ENCODE measurements at places on chromosomes 2 and 18.

DNA sequence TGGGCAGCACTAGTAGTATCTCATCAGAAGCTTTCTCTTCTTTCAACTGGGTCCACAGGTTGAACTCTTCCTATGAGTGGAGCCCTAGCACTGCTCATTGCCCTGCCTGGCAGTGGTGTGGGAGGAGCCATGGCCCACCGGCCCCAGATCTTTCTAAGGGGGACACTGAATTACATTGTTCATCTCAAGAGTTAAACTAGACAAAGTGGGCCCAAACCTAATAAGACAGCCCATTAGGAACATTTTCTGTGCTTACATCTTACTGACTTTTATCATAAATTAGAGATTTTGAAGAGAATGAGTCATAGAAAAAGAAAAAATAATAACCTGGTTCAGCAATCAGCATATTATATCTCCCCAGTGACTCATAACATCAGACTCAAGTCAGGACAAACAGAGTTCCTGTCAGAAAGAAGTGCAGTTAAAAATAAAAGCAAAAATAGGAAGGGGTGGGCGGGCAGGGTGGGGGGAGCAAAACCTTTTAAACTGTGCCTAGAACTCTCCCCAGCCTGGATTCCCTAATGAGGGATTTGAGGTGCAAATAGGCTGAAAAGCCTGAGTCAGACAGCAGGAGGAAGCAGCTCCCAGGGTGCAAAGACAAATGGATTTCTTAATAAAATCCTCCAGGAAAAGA is 161.6 kb upstream of the TRIB2 start:
- no peak for DNase-seq

GRCh38 chr18:52764316-52764715 is 424.3 kb downstream of the DCC start:
- no peak for DNase-seq

GRCh38 chr2:233638836-233639235 is 2.6 kb downstream of the UGT1A10 start:
- no peak for DNase-seq

DNA sequence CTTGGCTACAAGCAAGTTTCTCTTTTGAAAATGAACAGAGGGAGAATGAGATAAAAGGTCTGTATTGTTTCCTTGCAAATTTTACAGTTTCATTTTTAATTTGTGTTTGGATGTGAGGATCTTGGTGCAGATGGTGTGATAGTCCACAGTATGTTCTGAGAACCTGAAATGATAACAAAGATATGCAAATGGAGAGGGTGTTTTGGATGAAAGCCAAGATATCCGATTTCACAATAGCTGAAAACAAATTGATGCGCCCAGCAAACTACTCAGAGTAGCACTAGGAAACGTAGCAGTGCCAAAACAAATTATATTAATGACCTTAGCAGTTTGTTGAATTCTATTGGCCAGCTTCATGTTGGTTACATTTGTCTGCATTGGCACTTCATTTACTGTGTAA is 683.5 kb downstream of the TMEM182 start:
- no peak for DNase-seq

- DNase-seq: no peak
These were observed 9.7 kb downstream of the E2F6 start for GRCh38 chr2:11456251-11456650.

DNA sequence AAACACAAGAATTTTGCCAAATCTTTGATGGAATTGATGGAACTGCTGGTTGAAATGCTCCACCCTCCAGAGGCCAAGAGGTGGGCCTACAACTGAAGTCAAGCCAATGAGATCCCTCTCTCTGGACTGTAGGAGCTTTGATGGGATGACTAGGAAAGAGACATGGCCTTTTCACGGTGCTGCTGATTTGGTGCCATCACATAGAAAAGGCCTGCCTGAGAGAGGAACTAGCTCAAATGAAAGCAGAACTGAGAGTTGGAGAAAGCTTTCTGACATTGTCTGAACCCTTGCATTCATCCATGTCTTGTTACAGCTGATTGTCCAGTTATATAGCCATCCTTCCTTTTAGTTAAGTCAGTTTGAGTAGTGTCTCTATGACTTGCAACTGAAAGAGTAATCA is 283.8 kb upstream of the LYPD1 start:
- no peak for DNase-seq

- no peak for DNase-seq
These were observed 3.1 kb downstream of the EGR4 start for GRCh38 chr2:73290049-73290839.

DNA sequence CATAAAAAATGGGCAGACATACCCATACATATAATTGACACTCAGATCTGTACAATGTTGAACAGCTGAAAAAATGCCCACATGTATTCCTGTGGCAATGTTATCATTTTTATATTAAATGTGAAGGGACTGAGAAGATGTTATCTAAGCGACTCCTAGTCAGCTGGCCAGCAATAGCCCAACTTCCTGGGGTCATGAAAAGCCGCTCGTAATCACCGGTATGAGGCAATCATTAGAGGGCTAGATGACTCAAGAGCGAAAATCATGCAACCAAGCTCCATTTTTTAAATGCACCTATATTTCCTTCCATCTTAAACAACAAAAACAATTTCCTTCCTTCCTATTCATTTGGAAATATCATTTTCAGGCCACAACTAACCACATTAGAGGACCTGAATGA is 274.6 kb upstream of the CCDC68 start:
- no peak for DNase-seq

- DNase-seq: no peak
These were observed 291.4 kb downstream of the THSD7B start for GRCh38 chr2:137056704-137057103.

DNA sequence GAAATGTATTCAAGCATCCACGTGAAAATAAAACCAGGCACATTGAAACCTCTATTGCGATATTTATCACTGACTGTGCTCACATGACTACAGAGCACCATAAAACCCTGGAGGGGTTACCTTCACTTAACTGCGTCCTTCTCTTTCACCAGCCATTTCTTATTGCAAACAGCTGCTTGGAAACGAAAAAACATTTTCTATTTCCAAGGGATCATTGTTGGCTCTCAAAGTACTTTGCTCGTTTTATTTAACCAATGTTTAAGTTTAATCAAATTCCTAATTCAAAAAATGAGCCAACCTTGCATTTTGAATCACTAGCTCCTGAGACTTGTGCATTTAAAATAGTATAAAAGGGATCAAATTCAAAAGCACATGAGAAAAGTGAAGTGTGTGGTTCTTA is 134.4 kb downstream of the OSR1 start:
- DNase-seq: no peak

GRCh38 chr2:164675687-164676086 is 54.4 kb upstream of the GRB14 start:
- no peak for DNase-seq

- no peak for DNase-seq
These were observed 1023.0 kb upstream of the ACVR2A start for GRCh38 chr2:146821836-146822316.

DNA sequence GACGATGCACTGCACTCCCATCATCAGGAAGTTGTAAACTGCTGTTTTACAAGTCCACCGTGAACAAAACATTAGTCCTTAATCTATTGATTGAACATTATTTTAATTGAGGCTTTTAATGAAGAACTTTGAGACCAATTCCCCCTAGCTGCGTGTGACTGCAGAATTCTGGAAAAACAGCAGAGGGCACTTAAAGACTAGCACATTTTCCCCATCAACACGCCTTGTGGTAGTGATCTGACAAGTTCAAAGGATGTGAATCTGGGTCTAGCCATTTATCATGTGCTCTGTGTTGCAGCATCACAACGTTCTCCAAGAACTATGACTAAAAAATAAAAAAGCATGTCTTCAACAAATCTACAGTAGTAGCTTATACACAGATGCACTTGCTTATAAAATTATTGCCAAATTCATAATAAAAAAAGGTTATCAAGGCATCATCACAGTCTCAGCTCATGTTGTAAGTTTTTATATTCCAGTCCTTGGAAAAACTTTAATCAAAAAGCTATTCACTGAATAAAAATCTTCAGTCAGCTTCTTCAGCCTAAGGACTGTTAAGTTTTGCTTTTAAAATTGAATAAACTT is 35.8 kb downstream of the SKOR2 start:
- DNase-seq: no peak

- no peak for DNase-seq
These were observed 9.6 kb upstream of the NTSR2 start for GRCh38 chr2:11679486-11680181.

GRCh38 chr18:49335677-49336076 is 124.8 kb downstream of the DYM start:
- DNase-seq: no peak

- DNase-seq: no peak
These were observed 147.7 kb downstream of the TSN start for GRCh38 chr2:121903037-121903689.

GRCh38 chr2:29272311-29272710 is 157.1 kb downstream of the CLIP4 start:
- no peak for DNase-seq

- DNase-seq: no peak
These were observed 713.1 kb downstream of the CBLN2 start for GRCh38 chr18:71831039-71831438.

- DNase-seq: no peak
These were observed 239.7 kb upstream of the TNP1 start for GRCh38 chr2:217099561-217099960.

GRCh38 chr18:66495844-66496243 is 108.0 kb downstream of the CDH19 start:
- DNase-seq: peak; percentile 78

DNA sequence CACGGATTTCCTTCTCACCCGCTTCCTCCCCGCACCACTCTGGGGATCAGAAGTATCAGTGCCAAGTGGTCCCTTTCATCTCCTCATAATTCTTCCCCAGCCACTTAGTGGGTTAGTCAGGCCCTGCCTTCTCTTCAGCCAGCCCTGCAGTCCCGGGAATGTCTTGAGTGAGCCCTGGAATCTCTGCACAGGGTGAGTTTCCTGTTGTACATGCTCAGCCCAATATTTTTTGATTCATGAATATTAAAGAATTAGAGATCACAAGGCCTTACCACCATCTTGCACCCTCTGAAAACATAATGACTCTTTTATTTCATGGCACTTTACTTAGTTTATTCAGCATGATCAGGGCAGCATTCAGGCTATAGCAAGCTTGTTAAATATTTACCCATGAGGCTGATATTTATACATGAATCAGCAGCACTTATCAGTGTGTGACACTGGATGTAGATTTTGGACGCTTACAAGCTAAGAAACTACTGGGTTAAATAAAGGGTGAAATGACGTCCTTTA is 159.4 kb upstream of the FOSL2 start:
- DNase-seq: no peak

DNA sequence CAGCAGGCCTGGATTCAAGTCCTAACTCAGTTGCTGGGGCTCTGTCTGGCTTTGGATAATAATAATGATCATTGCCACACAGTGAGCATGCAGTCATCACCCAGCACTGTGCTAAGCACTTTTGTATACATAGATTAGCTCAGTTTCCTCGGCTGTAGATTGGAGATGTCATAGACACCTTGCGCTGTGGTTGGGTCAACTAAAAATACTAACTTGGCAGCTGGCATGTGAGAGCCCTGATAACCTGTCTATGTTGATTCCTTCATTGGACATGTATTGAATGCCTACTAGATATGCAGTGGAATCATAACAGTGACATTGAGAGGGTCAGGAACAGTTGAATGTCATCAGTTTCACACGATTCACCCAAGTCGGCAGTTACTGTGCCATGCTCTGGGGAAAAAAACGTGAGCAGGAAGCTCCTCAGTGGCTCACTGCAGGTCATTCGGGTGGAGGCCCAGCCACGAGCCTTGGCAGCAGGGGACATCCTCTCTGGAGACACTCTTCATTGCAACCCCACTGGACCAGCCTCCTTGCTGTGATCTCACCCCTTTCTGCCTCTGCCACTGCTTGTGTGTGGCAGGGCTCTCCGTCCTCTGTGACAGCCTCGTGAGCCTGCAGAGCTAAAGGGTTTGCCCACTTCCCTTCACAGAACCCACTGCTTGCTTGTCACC is 85.3 kb downstream of the NPAS2 start:
- DNase-seq: no peak

DNA sequence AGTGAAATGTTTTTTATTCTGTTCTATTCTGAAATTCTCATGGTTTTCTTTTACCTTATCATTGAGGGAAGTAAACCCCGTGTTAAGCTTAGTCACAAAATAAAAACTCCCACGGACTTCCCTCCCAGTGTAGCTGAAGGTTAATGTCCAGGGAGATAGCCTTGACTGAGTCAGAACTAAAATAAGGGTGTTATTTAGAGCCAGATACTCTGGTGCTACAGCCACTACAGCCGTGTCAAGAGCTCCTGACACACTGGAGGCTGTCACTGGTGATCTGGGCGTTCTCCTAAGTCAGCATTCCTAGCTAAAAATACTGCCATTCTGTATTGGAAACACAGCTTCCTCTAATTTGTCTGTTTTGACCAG is 82.0 kb upstream of the RANBP2 start:
- no peak for DNase-seq

GRCh38 chr2:103451283-103451682 is 689.5 kb downstream of the TMEM182 start:
- DNase-seq: no peak

- DNase-seq: no peak
These were observed 7.0 kb upstream of the AOX1 start for GRCh38 chr2:200578778-200579177.

GRCh38 chr2:113211226-113212105 is 37.7 kb downstream of the PSD4 start:
- no peak for DNase-seq

GRCh38 chr2:105142239-105142638 is 99.3 kb upstream of the GPR45 start:
- DNase-seq: no peak

DNA sequence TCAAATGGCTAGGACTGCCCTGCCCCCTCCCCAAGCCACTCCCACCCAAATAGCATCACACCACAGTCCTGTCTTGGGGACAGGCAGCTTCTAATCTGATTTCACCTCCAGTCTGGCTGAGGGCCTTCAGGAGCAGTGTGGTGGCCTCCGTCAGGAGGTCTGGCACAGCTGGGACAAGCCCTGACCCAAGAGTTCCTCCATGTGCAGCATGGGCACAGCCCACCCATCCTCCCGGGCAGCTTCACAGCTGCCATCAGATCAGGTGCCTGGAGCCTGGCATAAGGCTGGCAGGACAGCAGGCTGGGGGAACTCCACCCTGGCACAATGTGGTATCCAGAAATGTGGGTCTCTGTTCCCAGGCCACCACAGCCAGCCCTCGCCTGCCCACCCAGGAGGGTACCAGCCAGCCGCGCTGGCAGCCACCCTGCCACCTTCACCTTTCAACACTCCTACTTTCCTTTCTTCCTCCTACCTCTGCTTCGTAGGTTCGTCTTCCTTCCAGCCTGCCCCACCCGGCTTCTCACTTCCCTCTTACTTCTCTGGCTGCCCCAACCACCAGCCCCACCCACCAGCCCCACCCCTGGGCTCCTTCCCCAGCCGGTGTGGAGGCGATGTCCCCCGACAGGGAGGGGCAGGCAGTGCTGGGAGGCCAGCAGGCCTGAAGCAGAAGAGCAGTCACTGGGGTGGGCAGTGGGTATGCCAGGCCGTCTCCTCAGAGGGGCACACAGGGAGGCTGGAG is at the start of gene CAPG:
CAPG (minus strand) TSS at position 522 of the 739 bp plus-strand sequence. CDS start 8,221 bp downstream, outside the sequence.
- no peak for DNase-seq
